Activated CD4-positive, alpha-beta T cell treated with anti-CD3 and anti-CD28 coated beads, Interleukin-2, amount 50 U/mL, for 24 hours (primary cell): ENCODE measurements at places on chromosomes 4 and X.

DNA sequence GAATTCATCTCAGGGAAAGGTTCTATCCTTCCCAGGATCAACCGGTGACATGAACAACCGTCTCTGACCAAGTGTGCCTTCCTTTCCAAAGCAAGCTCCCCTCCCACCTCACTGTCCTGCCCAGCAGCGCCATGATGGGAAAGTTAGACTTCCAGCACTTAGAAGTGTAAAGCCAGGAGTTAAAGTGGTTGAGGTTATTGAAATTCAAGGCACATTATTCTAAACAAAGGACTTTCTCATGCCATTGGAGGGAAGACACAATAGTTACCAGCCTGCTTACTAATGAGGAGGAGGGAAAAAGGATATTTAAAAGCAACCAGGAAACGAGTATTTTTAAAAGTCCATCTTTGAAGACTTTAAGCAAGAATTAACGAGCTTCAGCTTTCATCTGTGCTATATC is 96.8 kb downstream of the NSUN7 start:
- no peak for DNase-seq

GRCh38 chr4:183244506-183244905 is 75.6 kb downstream of the CLDN22 start:
- no peak for DNase-seq

DNA sequence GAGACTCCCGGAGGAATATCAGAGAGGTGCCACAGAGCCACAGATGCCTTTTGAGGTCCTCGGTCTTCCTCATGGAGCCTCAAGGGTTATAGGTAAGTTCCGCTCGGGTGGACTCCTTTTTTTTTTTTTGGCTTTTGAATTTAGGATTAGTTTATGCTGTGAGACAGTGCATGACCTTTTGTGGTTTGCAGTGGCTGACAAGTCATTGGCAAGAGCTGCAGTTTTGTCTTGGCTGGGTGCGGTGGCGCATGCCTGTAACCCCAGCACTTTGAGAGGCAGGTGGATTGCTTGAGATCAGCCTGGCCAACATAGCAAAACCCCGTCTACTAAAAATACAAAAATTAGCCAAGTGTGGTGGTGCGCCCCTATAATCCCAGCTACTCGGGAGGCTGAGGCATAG is 4.5 kb upstream of the GRSF1 start:
- no peak for DNase-seq

DNA sequence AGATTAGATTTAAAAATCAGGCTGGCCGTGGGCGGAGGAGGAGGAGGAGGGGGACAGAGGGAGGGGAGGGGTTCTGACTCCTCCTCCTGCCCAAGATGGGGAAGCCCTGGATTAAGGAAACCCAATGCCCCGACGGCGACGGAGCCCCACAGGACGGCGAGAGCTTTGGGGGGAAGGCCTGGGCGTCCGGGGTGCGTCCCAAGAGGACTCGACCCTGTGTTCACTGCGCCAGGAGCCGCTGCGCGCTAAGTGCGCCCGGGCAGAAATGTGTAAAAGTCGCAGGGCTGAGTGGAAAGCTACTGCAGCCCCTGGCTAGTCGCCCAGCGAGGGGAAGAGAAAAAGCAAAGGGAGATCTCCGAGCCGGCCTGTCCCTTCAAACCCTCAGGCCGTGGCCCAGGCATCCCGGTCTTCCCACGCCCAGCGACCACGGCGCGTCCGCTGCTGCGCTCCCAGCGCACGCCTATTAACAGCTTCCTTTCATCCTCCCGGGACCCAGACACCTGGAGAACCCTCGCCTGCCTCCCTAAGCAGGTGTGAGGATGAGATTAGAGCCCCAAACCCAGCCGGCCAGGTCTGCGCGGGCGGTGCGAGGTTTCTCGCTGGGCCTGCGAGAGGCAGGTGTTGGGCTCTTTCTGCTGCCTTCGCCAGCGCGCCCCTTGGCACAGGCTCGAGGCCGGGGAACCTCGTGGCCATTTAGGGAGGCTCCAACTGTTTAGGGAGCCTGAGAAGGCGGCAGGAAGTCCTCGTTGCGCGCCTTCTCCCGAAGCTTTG is 1.4 kb upstream of the RPS6KA3 start:
- no peak for DNase-seq

GRCh38 chr4:113781439-113782040 is 20.0 kb upstream of the CAMK2D start:
- no peak for DNase-seq

DNA sequence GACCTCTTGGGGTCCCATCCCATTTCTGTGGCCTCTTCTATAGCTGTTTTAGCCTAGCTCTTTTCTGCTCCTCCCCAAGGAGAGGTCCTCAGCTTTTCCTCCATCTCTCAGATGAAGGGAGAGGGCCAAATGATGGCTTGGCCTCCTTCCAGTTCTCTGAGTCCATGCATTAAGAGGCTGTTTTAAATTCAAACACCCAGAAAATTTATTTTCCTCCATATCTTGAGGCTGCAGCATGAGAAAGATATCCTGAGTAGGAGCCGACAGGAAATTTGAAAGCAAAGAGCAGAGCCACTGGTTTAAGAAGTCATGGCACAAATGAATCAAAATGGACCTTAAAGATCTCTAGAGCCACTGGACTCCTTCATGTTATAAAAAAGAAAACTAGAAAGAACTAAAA is 558.8 kb downstream of the MID1IP1 start:
- DNase-seq, result no peak

GRCh38 chr4:3634894-3635820 is 102.9 kb upstream of the LRPAP1 start:
- DNase-seq, result no peak

DNA sequence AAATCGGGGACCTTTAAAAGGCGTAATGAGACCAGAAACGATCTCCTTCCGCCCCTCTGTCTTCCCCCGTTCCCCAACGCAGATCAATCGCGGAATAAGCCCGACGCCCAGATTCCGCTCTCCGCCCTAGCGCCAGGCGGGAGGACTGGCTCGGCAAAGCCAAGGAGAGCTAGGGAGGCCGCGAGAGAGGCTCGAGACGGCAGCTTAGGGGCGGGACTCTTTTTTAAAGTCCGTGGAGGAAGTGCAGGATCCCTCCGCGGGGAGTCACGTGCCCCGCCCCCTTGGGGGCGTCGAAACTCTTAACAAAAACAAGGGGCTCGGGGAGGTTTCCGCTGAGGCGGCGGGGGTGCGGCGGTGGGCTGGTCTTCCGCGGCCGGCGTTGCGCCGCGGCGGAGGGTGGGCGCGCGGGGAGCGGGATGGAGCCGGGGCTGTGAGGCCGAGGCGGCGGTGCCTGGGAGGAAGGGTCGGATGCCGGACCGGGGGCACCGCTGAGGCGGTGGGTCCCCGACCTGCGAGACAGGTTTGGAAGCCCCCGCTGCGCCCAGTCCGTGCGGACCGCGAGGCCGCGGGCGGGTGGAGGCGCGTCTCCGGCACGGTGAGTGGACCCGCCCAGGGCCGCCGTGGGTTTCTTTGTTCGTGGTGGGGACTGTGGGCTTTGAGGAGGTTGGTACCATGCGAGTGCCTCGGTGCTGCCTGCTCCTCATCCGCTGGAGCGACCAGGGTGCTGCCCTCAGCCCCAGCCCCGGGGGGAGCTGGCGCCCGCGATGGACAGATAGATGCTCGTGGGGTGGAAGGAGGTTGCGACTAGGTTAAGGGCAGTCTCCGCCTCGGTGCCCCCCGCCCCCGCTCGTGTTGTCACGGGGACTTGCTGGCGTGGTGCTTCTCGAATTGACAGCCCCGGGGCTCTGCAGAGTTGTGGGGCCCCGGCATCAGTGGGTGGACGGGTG is at the start of gene CCNG2:
CCNG2 (plus strand) TSS at position 296 of the 947 bp plus-strand sequence. CDS start 1,326 bp downstream, outside the sequence.
- peak; percentile 80 for DNase-seq

- DNase-seq, result no peak
Measured at GRCh38 chrX:40947276-40947675, 138.0 kb upstream of the USP9X start.

GRCh38 chrX:69959712-69960111 is 90.0 kb downstream of the AWAT2 start:
- no peak for DNase-seq

DNA sequence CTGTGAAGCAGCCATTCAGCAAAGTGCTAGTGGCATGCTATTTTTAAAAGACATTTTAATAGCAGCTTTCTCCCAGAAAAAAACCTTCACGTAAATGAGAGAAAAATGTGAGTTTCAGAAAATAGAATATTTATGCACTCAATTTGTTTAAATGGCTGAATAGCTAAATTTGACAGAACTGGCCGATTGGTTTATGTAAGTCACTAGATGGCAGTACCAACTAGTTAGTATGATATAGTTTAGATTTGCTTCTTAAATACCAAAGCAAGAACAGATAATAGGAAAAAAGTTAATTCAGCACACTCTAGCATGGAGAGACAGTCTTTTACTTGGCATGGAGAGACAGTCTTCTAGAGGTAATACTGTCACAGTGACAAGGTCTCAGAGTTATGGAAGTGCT is 250.1 kb downstream of the SNCA start:
- DNase-seq, result no peak

- DNase-seq, result no peak
Measured at GRCh38 chr4:4554234-4554633, 12.4 kb upstream of the STX18 start.

DNA sequence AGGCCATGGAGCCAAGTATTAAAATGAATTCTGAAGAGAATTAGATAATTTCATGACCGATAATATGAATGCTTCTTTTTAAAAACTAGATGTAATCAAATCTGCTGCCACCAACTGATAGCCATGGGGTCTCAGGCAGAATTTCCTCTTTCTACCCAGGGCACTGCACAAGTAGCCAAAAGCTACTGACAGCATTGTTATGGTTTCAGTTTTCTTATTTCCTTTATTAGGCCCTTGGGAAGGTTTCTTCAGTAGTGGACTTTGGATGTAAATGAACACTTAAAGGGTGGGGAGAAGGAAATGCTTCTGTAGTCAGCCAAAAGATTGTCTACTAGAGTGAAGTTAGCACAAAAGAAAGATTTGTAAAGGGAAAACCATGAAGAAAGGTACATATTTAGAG is 686.0 kb downstream of the ADGRL3 start:
- DNase-seq, result no peak

- no peak for DNase-seq
Measured at GRCh38 chr4:170234800-170235199, 145.0 kb upstream of the AADAT start.

DNA sequence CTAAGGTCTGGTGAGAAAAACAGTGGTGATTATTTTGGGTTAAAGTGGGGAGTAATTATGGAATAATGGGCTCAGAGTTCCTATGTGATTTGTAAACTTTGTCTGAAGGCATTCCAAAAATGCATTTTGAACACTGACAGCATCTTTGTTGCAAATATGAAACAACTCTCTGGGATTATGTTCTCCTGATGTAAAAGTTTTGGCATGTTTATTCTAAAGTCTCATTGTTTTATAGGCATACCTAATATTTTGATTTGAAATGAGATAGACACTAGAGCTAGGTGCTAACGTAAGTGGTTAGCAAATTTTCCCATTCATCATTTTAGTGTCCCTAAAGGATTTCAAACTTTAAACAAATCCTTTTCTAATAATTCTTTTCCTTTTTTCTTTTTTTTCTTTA is 140.9 kb upstream of the ANXA3 start:
- no peak for DNase-seq

DNA sequence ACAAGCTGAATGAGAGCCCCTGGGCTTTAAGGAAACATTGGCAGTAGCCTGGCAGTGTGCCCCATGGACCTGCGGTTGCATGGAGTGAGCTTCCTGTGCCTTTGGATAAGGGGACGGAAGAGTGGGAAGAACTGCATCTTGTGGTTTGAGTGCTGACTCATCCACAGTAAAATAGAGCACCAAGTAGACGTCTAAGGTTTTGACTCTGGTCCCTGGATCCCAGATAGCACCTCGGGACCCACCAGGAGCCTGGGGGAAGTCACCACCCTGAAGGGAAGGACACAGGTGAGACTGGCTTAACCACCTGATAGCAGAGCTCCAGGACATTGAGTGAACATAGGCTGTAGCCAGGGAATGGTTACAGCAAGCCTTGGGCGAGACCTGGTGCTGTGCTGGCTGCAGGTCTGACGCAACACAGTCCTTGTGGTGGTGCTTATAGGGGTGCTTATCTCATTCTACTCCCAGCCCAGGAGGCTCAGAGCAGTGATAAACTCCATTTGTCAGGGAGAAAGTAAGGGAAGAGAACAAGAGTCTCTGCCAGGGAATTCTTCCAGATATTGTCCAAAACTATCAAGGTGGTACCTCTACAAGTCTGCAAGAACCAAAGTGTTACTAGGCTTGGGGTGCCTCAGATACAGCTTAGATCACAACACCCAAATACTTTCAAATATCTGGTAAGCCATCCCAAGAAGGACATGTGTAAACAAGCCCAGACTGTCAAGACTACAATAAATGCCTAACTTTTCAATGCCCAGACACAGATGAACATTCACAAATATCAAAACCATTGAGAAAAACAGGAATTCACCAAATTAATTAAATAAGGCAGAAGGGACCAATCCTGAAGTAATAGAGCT is 123.6 kb upstream of the TET2 start:
- DNase-seq, result no peak

DNA sequence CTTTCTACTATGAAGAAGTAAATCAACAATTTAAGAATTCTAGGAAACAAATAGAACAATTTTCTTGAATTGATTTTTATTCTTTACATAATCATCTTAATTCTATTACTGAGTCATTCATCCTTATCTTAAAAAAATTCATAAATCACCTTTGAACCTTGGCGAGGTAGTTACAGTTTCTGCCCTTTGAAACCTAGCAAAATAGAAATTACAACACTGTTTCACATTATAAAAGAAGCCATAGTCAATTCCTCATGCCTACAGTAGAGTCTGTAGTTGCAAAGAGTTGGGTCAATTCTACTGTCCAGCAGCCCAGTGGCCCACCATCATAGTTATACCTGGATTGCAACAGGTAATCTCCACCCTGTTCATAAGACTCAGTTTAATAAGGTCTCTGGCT is 7.3 kb downstream of the SMIM31 start:
- DNase-seq, result no peak

- DNase-seq, result no peak
Measured at GRCh38 chrX:37860721-37861120, 13.3 kb upstream of the DYNLT3 start.

- no peak for DNase-seq
Measured at GRCh38 chr4:183333983-183334382, 11.8 kb upstream of the CLDN24 start.

- DNase-seq, result no peak
Measured at GRCh38 chr4:150462743-150463142, 119.2 kb upstream of the MAB21L2 start.

- no peak for DNase-seq
Measured at GRCh38 chrX:105821471-105822121, 743 bp upstream of the NRK start.

DNA sequence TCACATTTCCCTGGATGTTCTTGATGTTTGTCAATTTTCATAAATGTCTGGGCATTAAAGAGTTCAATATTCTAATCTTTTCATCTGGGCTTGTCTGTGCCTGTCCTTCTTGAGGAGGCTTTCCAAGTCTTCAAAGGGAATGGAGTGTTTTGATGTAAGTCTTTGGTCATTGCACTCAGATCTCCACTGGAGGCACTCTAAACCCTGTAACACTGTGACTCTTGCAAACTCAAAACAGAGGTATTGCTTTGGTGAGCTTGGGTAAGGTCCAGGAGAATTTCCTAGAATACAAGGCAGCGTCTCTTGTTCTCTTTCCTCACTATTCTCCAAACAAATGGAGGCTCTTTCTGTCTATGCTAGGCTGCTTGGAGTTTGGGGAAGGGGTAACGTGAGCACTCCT is 1118.1 kb upstream of the PABPC4L start:
- DNase-seq, result no peak
